D721Med (cell line): ENCODE measurements at places on chromosomes 7 and 10.

DNA sequence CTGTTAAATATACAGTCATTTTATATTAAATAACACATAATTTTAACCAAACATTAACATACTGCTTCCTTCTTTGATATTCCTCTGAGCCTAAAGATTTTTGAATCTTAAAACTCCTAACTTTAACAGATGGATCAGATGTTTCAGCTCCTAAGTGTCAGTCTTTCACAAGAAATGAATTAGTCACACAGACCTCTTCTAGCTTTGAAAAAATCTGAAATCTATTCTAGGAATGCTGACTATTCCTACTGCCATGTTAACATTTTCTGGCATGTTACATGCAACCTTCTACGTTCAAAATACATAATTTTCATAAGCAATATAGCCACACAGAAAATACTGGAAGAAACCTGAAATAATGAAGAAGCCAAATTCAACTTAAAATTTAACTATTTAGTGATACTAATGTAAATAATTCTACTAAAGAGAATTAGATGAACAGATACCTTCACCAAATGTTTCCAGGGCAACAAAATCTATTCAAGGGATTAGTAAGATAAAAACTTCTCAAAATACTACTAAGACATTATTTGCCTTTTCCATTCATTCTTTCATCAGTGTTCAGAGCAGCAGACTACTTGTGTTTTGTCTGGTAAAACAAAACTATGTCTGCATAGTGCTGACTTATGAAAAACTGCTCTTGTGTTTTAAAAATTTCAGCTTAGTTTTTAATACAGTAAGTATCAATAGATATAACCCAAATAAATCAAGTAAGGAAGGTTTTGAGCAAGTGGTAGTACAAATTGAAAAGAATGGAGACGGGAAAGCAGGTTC is 9.2 kb downstream of the JMJD1C start:
- no peak for DNase-seq

GRCh38 chr7:25567430-25567829 is 339.1 kb upstream of the NPVF start:
- DNase-seq = no peak

DNA sequence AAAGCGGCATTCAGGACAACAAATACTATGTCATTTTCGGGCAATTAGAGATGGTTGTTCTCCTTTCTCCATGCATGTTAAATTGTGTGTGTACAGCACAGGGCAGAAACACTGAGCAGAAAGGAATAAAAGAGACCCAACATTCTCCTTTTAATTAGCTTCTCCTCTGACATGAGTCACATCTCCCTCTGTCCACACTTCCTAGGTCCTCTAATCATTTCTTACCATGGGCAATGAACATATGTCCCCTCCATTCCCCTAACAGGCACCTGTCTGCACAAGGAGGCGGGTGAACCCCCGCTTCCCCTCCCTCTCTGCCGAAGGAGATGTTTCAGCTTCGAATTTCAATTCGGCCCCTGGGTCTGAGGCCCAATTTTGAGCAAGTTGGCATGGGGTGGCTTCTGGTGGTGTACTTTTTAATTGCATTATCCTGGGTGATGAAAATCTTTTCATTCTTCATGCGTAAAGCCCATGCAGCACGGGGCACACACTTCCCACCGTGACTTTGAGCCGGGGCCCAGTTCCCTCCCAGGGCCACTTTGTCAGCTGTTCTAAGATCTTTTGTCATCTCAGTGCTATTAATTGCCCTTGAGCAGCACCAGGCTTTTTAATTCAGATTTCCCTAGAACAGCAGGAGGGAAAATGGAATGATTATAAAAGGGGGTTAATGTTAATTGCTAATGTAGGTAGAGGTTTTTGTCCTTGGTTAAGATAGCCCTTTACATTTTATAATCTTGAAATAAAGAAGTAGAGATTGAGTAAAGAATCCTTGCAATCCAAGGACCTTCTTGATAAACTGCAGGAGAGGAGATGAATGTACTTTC is 219.5 kb upstream of the NRP1 start:
- no peak for DNase-seq

- DNase-seq = no peak
Measured at GRCh38 chr10:18059826-18060559, 80.2 kb upstream of the CACNB2 start.

- DNase-seq = no peak
Measured at GRCh38 chr10:86261941-86262687, 104.5 kb downstream of the GRID1 start.

DNA sequence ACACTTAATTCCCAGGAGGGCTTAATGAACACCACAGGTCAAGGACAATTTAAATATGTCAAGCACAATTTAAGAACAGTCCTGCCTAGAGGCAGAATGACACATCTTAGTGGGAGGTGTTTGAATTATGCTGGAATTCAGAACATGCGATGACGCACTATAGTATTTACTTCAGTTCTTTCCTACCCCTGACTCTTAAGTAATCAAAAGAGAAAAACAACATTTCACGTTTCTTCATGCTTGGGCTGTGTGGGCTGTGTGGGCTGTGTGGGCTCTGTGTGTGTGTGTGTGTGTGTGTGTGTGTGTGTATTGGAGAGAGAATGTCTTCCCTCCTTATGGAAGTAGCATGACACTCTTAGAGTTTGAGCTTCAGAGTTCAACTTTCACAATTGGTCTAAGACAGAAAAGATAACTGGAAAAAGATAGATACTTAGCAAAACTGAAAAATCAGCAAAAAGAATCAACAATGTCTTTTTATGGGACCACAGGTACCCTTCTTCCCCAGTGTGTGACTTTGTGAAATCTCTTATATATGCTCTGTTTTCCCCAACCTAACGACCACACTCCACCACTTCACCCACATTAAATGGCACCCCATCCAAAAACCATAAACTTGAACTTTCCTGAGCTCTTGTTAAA is 33.7 kb upstream of the CABCOCO1 start:
- DNase-seq = no peak

DNA sequence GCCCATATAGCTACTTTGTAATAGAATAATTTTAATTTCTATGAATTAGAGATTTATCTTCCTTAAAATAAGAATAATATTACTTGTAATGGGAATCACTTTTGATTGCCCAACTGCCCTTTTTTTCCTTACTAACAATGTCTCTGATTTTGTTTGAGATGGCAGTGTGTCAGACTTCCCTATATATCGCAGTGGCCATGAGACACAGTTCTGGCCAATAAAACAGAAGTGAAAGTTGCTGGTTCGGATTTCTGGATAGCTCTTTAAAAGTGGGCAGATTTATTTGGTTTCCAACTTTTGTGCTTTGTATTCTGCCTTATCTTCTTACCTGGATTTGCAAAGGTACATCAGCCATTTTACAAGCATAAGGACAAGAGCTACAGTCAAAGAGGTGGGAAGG is 170.2 kb downstream of the PPP1R17 start:
- DNase-seq = no peak

DNA sequence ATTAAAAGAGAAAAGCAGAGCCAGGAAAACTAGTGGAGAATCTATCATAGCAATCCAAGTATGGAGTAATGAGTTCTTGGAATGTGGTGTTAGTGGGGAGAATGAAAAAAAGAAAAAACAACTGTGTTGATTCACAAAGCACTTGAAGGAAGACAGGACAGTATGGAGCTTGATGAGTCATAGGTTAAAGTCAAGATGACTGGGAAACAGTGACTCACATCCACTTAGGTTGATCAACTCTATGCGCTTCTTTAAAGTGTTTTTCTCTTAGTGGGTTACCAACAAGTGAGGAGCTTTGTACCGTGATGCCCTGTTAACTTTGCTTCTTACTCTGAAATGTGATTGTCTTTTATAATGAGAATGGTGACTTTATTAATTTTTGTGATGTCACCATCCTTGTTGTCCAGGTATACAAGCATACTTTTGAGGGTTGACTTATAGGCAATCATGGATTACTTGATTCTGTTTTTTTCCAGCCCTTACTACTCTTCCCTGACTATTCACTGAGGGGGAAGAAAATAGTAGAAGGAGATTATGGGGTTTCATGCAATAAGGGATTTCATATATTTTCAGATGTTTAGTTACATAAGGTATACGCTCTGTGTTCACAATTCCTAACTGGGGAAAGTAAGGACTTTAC is 32.1 kb upstream of the MDFIC start:
- DNase-seq = no peak

- DNase-seq = no peak
Measured at GRCh38 chr7:123745437-123745836, 3.4 kb downstream of the WASL start.

- DNase-seq = no peak
Measured at GRCh38 chr10:121076776-121077715, 225.9 kb downstream of the WDR11 start.

DNA sequence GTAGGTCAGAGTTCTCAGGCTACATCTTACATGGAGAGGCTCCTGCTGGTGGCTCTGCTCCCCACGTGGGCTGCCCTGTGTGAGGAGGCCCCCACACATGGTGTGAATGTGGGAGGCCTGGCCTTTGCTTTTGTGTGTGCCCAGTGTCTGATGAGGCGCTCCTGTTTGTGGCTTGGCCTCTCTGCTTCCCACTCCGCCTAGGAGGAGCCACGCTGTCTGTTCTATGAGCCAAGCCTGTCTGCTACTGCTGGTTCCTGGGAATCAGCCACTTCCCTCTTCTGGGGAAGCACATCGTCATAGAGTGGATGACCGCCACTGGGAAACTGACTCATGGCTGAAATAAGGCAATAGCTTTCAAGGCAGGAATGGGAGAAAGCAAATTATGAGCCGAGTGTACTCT is 87.1 kb downstream of the CYP26A1 start:
- DNase-seq = no peak

- DNase-seq = no peak
Measured at GRCh38 chr10:48556065-48556464, 48.8 kb downstream of the ARHGAP22 start.

- DNase-seq = no peak
Measured at GRCh38 chr10:99565166-99565565, 32.4 kb downstream of the NKX2-3 start.

GRCh38 chr7:3063016-3063753 is 19.5 kb upstream of the CARD11 start:
- no peak for DNase-seq

- peak; percentile 96 for DNase-seq
Measured at GRCh38 chr7:151232091-151232916, at the start of gene CHPF2. Gene CHPF2 (plus strand): TSS chr7:151232483. CDS start chr7:151234012, 1,529 bp downstream.

- DNase-seq = no peak
Measured at GRCh38 chr10:123395906-123396305, 241.7 kb downstream of the BUB3 start.

GRCh38 chr7:138075350-138075749 is 909 bp upstream of the AKR1D1 start:
- DNase-seq = no peak

GRCh38 chr10:10520491-10521385 is 496.9 kb upstream of the CELF2 start:
- no peak for DNase-seq

DNA sequence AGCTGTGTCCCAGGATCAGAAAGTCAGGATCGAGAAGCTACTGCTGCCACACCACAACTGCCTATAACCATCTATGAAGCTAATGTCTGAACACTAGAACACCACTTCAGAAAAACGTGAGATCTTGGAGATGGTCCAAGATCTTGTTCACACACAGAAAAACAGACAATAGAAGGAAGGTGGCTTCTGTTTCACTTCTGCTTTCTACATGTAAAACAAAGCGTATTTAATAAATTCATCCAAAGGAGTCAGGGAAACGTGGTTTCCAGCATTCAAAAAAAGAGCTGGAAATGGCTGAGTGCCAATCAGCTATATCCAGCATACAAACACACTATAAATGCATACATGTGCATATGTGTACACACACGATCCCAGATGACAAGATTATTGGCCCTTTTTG is 70.2 kb upstream of the CCDC71L start:
- DNase-seq = no peak

DNA sequence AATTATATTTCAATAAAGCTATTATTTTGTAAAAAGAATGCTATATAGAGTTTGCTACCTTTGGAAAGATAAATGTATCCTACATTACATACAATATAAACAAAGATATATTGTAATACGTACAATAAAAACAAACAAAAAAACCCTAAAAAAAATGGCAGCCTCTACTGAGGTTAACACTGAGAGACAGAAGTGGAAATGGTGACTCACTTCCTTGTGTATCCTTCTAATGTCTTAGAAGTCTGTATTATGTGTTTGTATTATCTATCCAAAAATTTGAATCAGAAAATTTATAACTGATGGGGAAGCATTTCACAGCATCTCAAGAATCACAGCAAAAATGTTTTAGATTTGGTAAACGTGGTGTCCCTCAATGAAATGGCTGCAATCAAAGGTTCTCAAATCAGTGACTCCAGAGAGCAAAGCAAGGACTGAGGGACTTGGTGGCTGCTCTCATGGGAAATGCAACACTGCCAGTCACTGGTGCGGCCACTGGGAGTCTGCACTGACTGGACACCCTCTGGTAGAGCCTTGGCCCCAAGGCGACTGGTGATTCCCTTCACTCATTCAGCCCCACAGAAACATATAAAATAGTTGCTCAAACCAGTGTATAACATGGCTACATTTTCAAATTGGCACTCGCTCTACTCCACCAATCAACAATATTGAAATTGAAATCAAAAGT is 53.8 kb downstream of the PANK1 start:
- no peak for DNase-seq

DNA sequence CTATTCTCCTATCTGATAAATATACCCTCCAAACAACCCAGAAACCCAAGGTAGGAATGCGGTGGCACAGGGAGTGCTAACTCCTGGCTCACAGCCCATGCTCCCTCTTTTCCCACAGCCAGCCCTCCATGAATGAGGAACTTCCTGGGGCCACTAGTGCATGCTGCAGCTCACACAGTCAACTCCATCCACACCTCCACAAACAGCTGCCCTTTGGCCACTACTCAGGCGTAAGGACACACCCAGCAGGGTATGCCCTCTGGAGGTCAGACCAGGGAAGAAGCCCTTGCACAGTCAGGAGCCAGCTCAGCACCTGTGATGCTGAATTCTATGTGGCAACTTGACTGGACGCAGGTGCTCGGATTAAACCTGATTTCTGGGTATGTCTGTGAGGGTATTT is 85.2 kb upstream of the PIK3CG start:
- no peak for DNase-seq

GRCh38 chr7:55016061-55016745 is 2.6 kb upstream of the EGFR start:
- DNase-seq = no peak

DNA sequence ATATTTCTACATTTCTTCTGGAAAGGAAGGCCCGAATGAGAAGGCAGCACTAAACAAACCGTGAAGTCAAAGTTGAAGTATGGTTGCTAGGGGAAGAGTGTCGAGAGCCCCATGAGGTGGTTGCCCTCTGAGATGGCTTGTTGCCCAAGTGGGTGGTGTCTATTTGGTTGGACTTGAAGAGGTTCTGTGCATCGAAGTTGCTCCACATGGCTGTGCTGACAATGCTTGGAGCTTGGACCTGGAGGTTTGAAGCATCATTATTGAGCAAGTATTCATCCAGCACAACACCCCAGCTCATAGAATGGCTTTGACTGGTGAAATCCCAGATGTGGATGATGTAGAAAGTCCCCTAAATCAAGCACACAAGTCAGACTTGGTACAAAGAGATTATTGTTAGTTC is 165.2 kb upstream of the CDCA7L start:
- no peak for DNase-seq

DNA sequence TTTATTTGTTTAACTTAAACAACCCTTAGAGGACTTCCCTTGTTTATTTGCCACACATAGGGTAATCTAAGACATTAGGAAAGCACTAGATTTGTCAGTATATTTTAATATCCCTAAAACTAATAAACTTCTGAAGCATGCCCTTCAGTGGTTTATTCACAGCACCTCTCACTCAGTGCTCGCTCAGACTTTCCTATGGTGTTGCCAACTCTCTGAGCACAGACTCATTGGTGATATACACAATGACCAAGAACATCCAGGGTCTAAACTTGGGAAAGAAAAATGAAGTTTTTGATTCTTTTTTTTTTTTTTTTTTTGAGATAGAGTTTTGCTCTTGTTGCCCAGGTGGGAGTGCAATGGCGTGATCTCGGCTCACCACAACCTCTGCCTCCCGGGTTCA is 82.2 kb downstream of the RAB11FIP2 start:
- DNase-seq = no peak
